Ecto neural progenitor cell (in vitro differentiated cells): ENCODE measurements at places on chromosomes 5 and 9.

GRCh38 chr9:117415358-117415914 is 579 bp upstream of the ASTN2 start:
- peak; percentile 56 for DNase-seq

GRCh38 chr9:131423171-131423581 is 29.3 kb downstream of the PRRC2B start:
- no peak for DNase-seq

GRCh38 chr9:95023217-95024003 is 294.1 kb downstream of the FANCC start:
- DNase-seq = no peak

GRCh38 chr9:129962889-129963703 is 79.9 kb downstream of the FNBP1 start:
- peak; percentile 49 for DNase-seq

- no peak for DNase-seq
Measured at GRCh38 chr9:94922098-94922607, 195.7 kb downstream of the AOPEP start.

DNA sequence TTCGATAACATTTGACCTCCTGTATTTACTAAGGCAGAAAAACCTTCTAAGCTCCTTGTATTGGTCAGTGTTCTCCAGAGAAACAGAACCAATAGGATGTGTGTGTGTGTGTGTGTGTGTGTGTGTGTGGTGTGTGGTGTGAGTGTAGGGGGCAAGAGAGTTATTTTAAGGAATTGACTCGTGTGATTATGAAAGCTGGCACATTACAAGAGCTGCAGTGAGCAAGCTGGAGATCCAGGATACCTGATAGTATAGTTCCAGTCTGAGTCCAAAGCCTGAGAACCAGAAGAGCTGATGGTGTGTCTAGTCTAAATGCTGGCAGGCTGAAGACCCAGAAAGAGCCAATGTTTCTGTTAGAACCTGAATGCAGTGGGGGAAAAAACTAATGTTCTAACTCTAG is 21.2 kb upstream of the PIK3R1 start:
- no peak for DNase-seq

DNA sequence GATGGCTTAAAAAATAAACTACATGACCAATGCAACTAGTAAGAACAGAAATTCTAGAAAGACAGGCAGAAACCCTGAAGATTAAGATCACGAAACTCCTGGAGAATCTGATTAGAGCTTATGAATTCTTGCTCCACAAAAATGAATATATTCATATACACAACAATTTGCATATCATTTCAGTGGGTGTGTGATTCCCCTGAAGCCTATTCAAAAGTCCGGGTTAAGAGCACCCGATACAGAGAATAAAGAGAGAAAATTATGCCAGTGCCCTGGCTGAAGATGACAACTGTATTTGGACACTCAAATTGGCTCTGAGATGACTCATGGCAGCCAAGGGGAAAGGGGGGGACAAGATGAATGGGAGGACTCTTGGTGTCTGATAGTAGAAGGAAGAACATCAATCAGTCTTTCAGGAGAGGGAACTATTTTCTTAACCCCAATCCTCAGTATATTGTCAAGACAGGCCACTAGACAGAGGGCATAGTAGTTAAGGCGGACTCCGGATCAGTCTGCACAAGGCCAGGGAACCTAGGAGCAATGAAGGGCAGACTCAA is 6.0 kb downstream of the TMOD1 start:
- peak; percentile 13 for DNase-seq

DNA sequence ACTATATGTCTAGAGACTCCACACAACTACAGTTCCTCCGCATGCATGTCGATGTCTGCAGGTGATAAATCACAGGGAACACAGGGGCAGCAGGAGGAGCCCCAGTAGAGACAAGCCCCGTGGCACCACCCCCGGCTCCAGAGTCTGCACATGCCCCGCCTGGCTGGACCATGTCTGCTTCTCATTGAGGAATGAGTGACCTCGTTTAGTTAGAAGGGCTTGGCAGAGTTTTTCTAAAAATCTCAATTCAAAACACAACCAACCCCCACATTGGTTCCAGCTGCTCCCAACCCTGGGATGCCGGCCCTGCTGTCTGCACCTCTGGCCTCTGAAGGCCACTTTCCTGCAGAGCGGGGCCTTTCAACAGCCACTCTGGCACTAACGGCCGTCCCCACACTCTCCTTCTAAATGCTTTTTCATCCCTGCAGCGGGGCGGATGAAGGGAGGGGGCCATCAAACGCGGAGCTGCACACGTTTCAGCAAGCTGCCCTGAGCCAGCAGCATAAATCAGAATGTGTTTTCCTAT is 106.3 kb downstream of the ROR2 start:
- DNase-seq = no peak

DNA sequence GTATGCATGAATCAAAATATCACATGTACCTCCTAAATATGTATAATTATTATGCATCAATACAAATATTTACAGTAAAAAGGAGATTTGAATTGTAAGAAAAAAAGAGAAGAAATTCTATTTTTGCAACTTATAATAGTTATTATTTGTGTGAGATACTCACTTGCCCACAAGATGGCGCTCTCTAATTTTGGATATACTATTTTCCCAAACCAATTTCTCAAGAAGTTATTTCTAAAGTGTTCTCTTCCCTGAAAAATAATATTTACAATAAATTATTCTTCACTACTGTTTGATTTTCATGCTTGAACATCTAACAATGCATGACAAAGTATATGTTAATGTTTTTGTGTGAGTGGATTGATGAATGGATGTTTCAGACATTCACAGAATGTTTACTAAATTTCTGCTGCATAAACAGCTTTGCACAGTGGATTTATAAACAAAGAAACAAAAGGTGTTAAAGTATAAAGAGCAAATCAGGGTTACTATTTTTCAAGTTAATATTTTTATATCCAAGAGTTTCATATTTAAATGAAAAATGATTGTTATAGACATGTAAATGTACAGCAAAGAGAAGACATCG is 503.4 kb downstream of the PDE4D start:
- DNase-seq = no peak

DNA sequence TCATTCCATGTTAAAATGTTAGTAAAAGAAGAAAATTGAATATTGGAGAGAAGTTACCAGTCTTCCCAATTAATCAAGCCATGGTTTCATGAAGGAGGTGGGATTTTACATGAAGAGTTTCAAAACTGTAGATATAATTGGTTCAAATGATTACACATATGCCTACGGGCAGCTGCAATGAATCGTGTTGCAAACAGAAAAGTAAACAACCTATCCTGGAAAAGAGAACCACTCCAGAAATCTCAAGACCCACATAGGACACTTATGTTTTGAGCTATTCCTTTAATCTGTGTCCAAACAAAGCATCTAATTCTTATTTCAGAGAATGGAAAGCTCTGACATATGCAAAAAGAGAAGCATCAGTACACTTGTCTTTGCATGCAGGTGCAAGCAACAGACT is 340.2 kb downstream of the NDUFS4 start:
- DNase-seq = no peak

GRCh38 chr5:108730617-108731340 is 16.9 kb upstream of the FER start:
- DNase-seq = no peak

DNA sequence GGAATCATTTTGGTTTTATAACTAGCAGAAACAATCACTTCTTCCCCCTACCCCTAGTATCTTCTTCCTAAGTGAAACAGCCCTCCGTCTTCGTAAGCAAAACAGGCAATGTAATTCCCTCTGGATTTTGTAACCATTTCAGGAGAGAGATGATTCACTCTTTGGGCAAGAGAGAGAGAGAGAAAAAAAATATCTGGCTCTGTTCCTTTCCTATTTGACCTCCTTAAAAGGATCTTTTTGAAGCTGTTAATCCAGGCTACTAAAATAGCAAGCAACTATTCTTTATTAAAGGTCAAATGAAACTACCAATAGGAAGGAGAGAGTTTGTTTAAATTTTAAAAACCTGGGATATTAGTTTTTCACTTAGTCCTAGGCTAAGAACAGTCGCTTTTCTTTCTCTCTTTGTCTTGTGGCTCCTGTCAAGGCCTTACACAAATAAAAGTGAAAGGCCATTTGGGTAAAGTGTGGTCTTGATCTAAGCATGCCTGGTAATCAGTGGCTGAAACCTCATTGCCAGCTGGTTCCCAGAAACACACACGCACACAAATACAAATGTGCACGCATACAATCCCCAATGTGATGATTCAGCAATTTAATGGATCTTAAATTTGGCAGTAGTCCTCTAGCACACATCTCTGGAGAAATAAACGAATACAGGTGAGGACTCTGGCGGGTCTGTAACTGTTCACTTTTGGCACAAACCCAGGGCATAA is 70.2 kb downstream of the PRUNE2 start:
- no peak for DNase-seq

DNA sequence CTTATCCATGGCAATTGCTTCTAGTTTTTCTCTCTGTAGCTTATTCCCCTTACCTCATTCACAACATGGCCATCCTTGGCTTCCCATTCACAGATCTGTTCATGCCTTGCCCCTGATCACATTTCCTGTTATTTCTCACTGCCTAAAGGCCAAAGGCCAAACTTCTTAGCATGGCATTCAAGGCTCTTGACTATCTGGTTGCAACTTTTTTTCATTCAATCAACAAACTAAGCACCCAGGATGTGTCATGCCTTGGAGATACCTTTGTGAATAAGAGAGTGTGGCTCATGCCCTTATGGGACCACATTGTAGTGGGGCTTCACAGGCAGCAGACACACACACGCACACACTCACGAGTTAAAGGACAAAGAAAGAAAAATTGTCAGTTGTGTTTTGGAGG is 27.6 kb downstream of the FGF1 start:
- no peak for DNase-seq

- DNase-seq = peak; percentile 89
Measured at GRCh38 chr5:178234750-178235587, 2.4 kb upstream of the PHYKPL start.

DNA sequence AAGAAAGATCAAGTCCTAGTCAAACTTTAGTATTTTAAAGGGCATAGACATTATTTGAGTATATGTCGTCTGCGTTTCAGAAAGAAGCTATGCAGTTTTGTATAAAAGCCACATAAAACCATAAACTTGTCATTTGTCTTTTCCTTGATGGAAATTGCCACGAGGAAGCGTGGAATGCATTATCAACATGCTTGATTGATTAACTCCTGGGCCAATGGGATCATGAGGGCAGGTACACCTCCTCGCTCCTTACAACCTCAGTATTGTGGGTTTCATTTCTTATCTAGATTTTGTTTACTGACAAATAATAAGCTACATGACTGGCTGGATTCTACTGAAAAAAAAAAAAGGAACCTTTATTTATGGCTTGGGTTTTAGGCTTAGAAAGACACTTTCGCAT is 122.5 kb upstream of the RFX3 start:
- no peak for DNase-seq

DNA sequence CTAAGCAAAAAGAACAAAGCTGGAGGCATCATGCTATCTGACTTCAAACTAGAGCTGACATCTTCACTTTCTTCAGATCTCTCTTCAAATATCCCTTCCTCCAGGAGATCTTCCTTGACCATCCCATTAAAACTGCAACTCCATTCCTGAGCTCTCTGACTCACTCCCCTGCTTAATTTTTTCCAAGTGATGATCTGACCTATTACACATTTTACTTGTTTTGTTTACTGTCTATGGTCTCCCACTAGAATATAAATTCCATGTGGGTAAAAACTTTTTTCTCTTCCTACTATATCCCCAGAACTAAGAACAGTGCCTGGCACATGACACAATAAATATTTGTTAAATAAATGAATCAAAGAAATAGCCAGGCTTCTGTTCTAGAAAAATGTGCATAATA is 87.5 kb downstream of the SLIT3 start:
- DNase-seq = no peak

DNA sequence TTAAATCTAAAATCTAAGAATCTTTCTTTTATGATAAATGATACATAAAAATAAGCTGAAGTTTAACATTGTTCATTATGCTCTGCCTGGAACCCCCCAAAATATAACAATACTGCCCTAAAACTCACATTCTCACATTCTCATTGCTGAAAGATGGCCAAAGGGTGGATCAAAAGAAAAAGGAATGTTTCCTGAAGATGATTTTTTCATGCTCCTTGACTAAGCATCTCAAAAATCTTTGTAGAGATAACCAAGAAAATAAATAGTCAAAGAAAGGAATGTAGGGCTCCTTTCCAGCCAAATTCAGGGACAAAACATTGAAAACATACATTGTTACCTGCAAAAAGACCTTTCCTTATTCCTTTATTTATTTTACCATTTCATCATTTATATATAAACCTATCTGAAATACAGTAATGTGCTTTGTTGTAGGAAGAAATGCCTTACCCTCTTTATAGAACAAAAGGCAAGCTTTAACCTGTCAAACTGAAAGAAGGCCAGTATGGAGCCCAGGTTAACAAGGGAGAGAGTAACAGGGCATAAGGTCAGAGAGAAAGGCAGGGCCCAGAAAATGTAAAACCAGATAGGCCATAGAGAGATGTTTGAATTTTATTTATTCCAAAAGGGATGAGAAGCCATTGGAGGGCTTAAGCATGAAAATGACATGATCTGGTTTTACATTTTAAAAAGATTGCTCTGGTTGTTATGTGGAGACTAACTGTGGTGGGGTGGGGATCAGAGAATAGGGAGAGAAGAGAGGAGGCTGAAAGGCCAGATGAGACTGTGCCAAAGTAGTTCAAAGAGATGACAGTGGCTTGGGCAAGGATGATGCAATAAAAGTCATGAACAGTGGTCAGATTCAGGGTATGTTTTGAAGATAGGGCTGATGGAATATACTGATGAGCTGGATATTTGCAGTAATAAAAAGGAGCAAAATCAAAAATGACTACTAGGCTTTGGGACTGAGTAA is 37.3 kb upstream of the CDK5RAP2 start:
- DNase-seq = no peak

GRCh38 chr9:36398745-36399144 is 1.3 kb downstream of the RNF38 start:
- no peak for DNase-seq

GRCh38 chr5:179185941-179186411 is 125.8 kb downstream of the ZNF354C start:
- no peak for DNase-seq

DNA sequence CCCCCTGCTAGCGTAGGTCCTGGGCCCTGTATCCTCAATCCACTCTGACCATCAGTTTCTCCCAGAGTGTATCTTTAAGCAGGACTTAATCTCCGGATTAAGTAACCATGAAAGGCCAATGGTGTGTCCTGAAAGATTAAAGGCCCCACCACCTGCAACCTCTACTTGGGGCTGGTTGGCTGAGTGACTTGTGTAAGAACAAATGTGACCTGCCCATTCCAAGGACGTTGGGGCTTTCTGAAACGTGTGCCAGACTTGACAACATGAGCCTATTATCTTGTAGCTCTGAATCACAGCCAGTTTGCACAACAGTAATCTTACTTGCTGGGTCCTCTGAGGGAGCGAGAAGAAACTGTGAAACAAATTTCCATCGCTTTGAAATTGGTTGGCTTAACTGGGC is 3.1 kb upstream of the PRELID2 start:
- no peak for DNase-seq

GRCh38 chr5:148882332-148882731 is 55.9 kb downstream of the ADRB2 start:
- DNase-seq = no peak

DNA sequence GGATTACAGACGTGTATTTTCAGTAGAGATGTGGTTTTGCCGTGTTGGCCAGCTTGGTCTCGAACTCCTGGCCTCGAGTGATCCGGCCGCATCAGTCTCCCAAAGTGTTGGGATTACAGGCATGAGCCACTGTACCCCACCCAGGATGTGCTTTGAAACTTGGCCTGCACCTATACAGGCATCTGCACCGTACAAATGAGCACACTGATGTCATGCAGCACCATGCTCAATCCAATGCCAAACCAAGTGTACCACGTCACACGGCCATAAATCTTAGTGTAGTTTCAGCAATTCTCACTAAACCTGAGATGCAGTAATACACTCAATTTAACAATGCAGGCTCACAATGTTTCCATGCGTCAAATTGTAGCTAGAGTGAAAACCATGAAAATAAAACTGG is 6.3 kb downstream of the NSUN2 start:
- no peak for DNase-seq
